ENCODE measurements at places on chromosomes 2 and 18. TPM values are rescaled to one million over a fixed set of nuclear protein-coding genes. Genes with fewer than 3 reads are reported as not detected.

DNA sequence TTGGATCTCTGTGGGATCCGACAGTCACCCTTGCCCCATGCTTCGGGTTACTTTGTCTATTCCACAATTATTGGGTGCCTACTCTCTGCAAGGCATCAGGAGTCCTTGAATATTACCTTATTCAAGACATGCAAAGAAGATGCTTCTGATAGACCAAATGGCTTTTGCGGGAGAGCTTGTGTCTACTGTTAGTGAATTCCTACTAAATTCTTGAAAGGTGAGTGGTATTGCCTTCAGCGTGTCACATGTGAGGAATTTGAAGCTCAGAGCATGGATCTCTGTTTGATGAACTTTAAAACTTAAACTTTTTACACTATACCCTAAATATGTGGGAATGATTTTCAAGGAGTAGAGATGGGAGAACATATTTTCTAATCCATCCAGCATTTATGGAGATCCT, 184.4 kb downstream of the LTBP1 start:
- no peak for DNase-seq

DNA sequence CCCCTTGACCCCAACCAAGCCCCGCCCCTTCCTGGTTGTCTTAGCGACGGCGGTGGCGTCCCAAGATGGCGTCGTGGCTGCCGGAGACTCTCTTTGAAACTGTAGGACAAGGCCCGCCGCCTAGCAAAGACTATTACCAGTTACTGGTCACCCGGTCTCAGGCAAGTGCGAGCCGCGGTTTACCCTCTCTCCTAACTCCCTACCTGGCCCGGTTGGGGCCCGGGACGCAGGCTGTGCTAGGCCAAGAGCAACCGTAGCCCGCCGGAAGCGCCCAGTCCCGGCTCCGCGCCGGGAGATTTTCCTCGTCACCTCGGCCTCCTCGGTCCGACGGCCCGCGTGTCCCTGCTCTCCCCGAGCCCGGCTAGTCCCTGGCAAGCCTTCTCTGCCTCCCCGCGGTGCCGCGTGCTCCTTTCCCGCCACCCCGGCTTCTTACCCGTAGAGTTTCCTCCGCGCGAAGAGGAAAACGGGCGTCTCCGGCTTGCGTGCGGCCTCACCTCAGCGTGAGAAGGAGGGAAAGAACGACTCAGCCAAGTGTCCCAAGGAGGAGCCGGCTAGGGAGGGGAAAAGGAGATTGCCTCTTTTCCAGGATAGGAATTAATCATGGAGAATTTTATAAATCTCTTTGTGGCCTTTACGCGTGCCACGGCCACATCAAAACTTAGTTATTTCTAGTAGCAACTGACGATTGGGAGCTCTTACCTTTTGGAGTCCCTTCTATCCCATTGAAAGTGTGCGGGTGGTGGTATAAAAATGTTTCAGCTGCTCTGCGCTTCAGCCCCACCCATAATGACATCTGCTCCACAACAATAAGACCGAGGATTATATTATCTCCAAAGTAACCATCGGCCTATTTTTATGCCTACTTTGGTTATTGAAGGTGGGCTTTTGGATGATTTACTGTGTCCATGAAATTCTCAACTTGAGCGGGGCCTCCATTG, at the start of gene FBXO36:
Gene FBXO36, plus strand, starts transcription at position 55 of the 938 bp plus-strand sequence. Its CDS starts 11 bp downstream, at position 66.
- DNase-seq = no peak

GRCh38 chr2:9002313-9002636, 1.2 kb downstream of the MBOAT2 start:
- no peak for DNase-seq

DNA sequence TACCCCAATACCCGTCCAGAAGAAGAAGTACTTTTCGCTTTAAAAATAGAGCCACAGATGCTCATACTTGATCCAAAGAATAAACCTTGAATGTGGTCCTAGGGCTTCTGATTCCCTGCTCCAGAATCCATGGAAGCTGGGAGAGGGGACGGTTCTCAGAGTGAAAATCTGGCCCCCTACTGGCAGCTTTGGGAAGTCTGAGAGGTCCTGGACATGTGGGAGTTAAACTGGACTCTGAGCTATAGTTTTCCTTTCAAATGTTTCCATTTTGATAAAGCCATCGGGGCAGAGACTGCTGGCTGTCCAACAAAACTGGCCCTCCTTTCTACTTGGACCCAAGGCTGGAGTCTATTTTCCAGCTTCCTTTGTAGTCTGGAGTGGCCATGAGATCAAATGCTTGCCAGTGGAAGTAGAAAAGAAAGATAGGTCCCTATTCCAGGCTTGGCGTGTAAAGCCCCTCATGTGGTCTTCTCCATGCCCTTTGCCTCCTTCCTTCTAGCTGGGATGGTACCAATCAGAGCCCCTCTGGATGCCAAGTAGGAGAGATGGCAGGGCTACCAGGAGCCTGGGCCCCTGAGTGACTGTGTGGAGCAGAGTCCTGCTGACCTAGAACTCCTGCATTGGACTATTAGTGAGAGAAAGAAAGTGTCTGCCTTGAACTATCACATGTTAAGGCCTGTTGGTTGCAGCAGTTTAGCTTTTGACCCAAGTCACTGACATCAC, 37.7 kb upstream of the TBC1D8 start:
- peak; percentile 75 for DNase-seq

DNA sequence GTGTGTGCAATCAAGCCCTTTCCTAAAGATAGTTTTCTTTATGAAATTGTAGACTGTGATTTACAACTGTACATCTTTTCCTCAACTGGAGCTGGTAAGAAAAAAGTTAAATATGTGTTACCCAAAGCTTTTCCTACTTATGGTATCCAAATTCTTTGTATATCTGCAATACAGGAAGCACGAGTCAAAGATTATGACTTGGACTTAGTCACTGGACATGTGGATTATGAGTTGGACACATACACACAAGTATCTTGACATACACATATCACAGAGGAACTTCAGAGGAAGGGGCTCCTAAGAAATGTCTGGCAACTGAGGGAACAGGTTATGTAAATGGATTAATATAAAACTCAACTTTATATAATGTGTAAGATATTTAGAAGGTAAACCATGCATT, 35.2 kb downstream of the PRELID3A start:
- DNase-seq = no peak

DNA sequence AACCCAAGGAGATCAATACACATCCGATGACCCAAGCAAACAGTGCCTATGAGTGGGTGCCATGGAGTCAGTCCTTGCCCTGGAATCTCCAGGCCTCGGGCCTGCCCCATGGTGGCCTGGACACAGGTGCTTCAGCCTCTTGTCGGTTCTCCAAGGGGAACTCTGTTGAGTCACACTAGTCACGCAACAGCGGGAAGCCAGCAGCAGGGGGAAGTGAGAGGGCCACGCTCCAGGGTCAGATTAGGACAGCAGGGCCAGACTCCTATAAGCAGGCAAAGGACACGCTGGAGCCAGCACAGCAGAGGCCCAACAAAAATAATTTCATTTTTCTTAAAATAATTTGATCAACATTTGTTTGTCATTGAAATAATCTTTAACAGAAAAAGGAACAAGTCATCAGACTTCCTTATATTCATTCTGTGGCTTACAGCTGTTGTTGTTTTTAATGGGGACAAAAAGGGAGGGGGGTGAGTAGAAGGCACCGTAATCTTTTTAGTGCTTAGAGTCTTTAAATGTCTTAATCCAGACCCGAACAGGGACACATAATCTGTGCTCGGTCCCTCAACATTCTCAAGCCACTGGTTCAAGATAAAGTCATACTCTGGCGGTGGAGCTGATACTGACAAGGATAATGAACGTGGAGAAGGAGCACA, 16.4 kb upstream of the ARMC9 start:
- no peak for DNase-seq

DNA sequence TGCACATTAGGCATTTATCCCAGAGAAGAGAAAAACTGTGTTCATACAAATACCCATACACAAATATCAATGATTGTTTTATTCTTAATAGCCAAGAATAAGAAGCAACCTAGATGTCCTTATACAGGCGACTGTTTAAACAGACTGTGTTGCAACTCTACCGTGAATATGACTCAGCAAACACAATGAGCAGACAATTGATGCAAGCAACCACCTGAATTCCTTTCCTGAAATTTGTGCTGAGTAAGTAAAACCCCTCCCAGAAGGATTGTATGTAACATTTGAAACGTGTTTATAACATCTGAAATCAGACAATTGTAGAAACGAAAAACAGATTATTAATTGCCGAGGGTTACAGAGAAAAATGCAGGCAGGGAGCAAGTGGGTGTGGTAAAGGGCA, 621.9 kb upstream of the SOX11 start:
- DNase-seq = peak; percentile 3

Gene KANSL3
- 21.9 TPM for total RNA-seq

Gene CDK15
- total RNA-seq = not detected

Gene RAB17
- 65.1 TPM for total RNA-seq

Measured in HT-29 (cell line).